ENCODE measurements at places on chromosomes 4 and X.

DNA sequence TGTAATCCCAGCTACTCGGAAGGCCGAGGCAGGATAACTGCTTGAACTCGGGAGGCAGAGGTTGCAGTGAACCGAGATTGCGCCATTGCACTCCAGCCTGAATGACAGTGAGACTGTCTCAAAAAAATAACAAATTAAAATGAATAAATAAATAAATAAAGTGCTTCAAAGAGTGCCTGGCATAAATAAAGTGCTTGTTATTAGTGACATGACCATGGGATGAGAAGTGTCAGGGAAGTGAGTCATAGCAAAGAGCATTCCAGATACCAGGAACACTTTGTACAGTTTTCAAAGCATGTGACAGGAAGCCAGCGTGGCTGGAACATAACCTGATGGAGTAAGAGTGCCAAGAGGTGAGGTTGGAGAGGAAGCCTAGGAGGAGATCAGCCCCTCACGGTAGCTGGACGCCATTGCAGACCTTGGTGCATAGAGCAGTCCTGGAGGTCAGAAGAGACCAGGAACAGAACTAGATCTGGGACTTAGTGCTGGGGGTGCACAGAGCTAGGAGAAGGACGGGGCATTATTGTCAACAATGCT, 6.0 kb upstream of the WDR13 start:
- peak overlapping the region; percentile 57 for H3K27ac ChIP-seq
- H3K4me3 ChIP-seq = no peak overlapping the region
- H3K36me3 ChIP-seq = no peaks in the 10 kb centered on the region

- no peak overlapping the region for H3K27ac ChIP-seq
- H3K36me3 ChIP-seq = no peaks in the 10 kb centered on the region
- DNase-seq = no peak
- H3K27me3 ChIP-seq = no peaks in the 10 kb centered on the region
- peaks cover 17% of the 10 kb centered on the region for H3K4me1 ChIP-seq
Measured at GRCh38 chrX:153736071-153736820, 11.6 kb downstream of the ABCD1 start.

DNA sequence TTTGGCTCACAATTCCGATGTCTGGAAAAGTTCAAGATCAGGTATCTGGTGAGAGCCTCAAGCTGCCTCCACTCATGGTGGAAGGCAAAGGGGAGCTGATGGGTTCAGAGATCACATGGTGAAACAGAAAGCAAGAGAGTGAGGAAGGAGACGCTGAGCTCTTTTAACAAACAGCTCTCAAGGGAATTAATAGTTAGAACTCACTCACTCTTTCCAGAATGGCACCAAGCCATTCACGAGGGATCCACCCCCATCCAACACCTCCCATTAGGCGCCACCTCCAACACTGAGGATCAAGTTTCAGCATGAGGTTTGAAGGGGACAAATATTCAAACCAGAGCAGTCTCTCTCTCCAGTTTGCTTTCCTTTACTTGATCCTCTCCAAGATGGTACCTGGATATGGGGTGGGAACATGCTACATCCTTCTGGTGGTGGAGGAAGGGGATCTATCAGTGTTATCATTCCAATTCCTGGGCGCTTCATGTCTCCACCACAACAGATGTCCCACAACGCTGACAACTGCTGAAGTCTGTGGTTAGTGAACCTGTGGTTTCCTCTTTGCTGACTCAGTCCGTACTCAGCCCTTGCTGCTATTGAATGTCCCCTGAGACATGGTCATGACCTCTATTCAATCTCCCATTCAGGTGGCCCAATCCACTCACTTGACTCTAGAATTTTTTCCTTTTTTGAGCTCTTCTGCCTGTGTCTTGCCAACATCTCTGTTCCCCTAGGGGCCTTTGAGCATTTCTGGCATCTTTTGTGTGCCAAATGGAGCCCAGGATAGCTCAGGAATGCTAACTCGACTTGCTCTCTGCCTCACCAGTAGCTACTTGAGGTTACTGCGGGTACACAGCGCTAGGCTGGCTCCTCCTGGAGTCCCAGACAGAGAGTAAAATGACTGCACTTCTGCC, 395.2 kb downstream of the MID1IP1 start:
- DNase-seq = no peak
- peak overlapping the region; percentile 61 for H3K27ac ChIP-seq
- H3K4me3 ChIP-seq = no peak overlapping the region
- peaks cover 26% of the 10 kb centered on the region for H3K4me1 ChIP-seq

GRCh38 chr4:109826719-109827118, 1.1 kb upstream of the RRH start:
- H3K4me3 ChIP-seq = no peak overlapping the region
- H3K27me3 ChIP-seq = no peaks in the 10 kb centered on the region
- H3K4me1 ChIP-seq = no peaks in the 10 kb centered on the region
- DNase-seq = no peak
- H3K36me3 ChIP-seq = peaks cover 60% of the 10 kb centered on the region

DNA sequence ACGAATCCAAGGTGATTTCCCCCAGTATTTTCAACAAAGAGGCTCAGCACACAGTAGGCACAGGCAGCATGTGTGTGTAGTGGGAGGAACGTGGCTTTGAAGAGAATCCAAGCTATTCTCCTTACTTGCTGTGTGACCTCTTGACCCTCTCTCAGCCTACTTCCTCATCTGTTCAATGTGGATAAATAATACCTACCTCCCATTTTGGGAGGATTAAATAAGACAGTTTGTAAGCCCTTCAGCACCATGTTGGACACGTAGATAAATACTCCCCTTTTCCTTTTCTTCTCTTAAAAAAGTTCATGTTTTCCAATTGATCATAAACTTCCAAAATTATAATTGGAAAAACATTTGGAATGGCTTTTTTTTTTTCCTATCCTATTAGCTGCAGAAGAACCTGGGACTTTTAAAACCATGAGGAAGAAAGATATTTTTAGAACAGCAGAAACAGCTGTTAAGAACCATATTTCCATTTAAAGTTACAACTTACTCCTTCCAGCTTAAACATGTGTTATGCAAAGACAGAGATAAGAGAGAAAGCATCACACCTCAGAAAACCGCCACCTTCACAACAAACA, 56.1 kb upstream of the TMEM131L start:
- no peak overlapping the region for H3K27ac ChIP-seq
- H3K27me3 ChIP-seq = no peaks in the 10 kb centered on the region
- DNase-seq = no peak
- H3K4me3 ChIP-seq = no peak overlapping the region

DNA sequence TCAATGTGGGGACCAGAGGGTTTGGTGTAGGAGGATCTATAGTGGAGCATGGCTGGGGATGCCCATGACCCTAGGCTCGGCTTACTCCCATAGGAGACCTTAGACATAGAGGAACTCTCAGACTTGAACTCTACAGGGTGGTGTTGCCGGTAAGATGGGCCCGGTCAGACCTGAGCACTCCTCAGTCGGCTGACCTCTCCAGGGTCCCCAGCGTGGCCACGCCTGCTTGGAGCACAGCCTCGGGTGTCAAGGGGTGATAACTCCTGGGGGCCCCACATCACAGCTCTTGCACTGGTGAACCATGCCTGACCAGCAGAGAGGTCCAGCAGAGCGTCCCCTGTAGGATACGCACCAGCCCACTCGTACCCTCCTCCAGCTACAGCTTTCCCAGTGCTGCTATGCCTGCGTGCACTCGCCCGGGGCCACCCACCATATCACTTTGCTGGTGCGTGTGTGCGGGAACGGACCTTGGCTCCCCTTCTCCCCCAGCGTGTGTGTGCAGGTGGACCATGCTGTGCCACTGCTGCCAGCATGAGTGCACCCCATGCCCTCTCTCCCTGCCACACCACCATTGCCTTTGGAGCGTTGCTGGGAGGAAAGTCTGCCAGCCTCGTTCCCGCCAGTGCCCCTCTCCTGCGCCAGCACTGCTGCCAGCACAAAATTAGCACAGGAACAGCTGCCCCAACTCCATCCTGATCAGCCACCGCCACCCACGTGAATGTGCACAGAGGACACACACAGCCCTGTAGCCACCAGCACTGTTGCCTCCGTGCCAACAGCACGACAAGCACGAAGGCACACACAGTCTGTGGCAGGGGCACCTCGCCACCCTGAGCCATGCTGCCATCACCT, 806.6 kb downstream of the GLUD2 start:
- no peak overlapping the region for H3K4me3 ChIP-seq
- DNase-seq = no peak
- no peaks in the 10 kb centered on the region for H3K4me1 ChIP-seq
- no peaks in the 10 kb centered on the region for H3K27me3 ChIP-seq

DNA sequence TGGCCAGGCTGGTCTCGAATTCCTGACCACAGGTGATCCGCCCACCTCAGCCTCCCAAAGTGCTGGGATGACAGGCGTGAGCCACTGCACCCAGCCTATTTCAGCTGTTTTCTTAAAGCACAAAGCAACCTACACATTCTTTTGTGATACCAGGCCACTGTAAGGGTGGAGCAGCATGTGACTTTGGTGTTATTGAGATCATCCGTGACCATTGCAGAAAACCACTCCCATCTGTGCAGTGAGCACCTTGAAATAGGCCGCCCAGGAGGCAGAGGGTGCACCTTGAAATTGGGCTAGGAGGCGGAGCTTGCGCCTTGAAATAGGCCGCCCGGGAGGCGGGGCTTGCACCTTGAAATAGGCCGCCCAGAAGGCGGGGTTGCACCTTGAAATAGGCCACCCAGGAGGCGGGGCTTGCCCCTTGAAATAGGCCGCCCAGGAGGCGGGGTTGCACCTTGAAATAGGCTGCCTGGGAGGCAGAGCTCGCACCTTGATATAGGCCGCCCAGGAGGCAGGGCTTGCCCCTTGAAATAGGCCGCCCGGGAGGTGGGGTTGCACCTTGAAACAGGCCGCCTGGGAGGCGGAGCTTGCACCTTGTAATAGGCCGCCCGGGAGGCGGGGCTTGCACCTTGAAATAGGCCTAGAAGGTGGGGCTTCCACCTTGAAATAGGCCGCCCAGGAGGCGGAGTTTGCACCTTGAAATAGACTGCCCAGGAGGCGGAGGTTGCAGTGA, 9.0 kb upstream of the SLC25A6 start:
- no peaks in the 10 kb centered on the region for H3K27me3 ChIP-seq
- no peak for DNase-seq
- H3K4me1 ChIP-seq = no peaks in the 10 kb centered on the region
- H3K27ac ChIP-seq = no peak overlapping the region

- H3K27ac ChIP-seq = peak overlapping the region; percentile 99
- no peaks in the 10 kb centered on the region for H3K27me3 ChIP-seq
- peak overlapping the region; percentile 96 for H3K4me3 ChIP-seq
- no peaks in the 10 kb centered on the region for H3K36me3 ChIP-seq
- no peak for DNase-seq
Measured at GRCh38 chr4:55546506-55546755, 278 bp downstream of the CLOCK start.

GRCh38 chrX:20057479-20057878, 59.2 kb downstream of the MAP7D2 start:
- H3K36me3 ChIP-seq = no peaks in the 10 kb centered on the region
- H3K4me1 ChIP-seq = no peaks in the 10 kb centered on the region
- no peak overlapping the region for H3K27ac ChIP-seq
- no peak overlapping the region for H3K4me3 ChIP-seq
- H3K27me3 ChIP-seq = no peaks in the 10 kb centered on the region

GRCh38 chr4:6458528-6458927, 13.9 kb downstream of the PPP2R2C start:
- H3K4me1 ChIP-seq = no peaks in the 10 kb centered on the region
- no peak overlapping the region for H3K4me3 ChIP-seq
- peaks cover 9% of the 10 kb centered on the region for H3K36me3 ChIP-seq

- DNase-seq = no peak
- no peaks in the 10 kb centered on the region for H3K27me3 ChIP-seq
- no peaks in the 10 kb centered on the region for H3K4me1 ChIP-seq
- no peak overlapping the region for H3K4me3 ChIP-seq
- H3K27ac ChIP-seq = no peak overlapping the region
Measured at GRCh38 chrX:107227780-107228485, 21.5 kb downstream of the DNAAF6 start.

GRCh38 chr4:60822986-60823385, 377.1 kb upstream of the ADGRL3 start:
- H3K4me3 ChIP-seq = no peak overlapping the region
- no peaks in the 10 kb centered on the region for H3K36me3 ChIP-seq
- no peak overlapping the region for H3K27ac ChIP-seq
- H3K27me3 ChIP-seq = no peaks in the 10 kb centered on the region

- H3K27me3 ChIP-seq = no peaks in the 10 kb centered on the region
Measured at GRCh38 chrX:77640702-77641101, 145.3 kb downstream of the ATRX start.

DNA sequence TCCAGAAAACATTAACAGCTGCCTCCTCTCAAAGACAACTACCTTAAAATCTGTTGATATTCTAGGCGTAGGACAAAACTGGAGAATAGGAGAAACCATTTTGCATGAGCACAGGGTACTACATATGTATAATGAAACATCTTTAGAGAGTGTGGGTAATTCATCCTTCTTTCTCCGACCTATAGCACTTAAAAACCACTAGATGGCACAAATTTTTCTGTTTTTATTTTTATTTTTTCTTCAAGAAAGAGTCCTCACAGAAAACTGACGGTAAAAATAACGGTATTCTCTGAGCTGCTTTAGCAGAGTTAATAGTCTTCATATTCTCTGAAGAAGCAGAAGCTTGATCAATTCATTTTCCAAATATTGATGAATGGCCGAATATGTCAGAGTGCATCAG, 14.6 kb downstream of the SMIM31 start:
- H3K36me3 ChIP-seq = no peaks in the 10 kb centered on the region
- H3K27ac ChIP-seq = no peak overlapping the region
- no peak overlapping the region for H3K4me3 ChIP-seq
- H3K27me3 ChIP-seq = no peaks in the 10 kb centered on the region
- no peak for DNase-seq

- no peak for DNase-seq
- peaks cover 9% of the 10 kb centered on the region for H3K27me3 ChIP-seq
- H3K4me1 ChIP-seq = peaks cover 28% of the 10 kb centered on the region
- H3K36me3 ChIP-seq = no peaks in the 10 kb centered on the region
- no peak overlapping the region for H3K27ac ChIP-seq
Measured at GRCh38 chr4:2058264-2059045, 672 bp upstream of the NAT8L start.

DNA sequence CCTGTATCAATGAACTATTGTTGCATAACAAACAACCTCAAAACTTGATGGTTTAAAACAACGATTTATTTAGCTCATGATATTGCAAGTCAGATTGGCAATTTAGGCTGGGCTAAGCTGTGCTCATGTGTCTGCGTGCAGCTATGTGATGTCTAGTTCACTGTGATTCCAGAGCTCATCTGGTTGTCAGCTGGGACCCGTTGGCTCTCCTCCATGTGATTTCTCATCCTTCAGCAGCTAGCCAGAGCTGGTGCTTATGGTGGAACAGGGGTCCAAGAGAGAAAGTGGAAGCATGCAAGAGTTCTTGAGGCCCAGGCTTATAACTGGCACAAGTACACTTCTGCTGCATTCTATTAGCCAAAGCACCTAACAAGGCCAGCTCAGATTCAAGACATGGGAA, 28.8 kb upstream of the TRPC3 start:
- no peaks in the 10 kb centered on the region for H3K36me3 ChIP-seq
- no peaks in the 10 kb centered on the region for H3K27me3 ChIP-seq
- no peak for DNase-seq

- DNase-seq = no peak
- no peak overlapping the region for H3K4me3 ChIP-seq
- H3K27me3 ChIP-seq = no peaks in the 10 kb centered on the region
- H3K36me3 ChIP-seq = no peaks in the 10 kb centered on the region
- H3K27ac ChIP-seq = no peak overlapping the region
Measured at GRCh38 chrX:84078991-84079390, 109.0 kb downstream of the RPS6KA6 start.

All from esophagus squamous epithelium (tissue), 5 donors.